ENCODE measurements at places on chromosomes 7 and 10. TPM values are rescaled to one million over a fixed set of nuclear protein-coding genes. Genes with fewer than 3 reads are reported as not detected.

The ANKRD2 gene
- 969 TPM for total RNA-seq

The PIK3AP1 gene
- 5.4 TPM for total RNA-seq

The UNC5B gene
- total RNA-seq = 15.6 TPM

DNA sequence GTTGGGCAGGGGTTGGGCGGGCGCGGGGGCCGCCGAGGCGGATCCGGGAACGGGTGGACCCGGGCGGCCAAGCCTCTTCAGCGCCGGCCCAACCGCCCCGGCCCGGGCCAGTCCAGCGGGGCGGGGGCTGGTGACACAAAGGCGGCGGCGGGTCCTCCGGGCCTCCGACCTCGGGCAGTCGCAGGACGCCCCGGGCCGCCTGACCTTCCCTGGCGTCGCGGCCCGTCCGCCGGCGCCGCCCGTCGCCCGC lies 54.2 kb downstream of the METTL2B start:
- H3K36me3 ChIP-seq = peaks cover 13% of the 10 kb centered on the region
- H3K27me3 ChIP-seq = no peaks in the 10 kb centered on the region
- DNase-seq = no peak

GRCh38 chr7:125222596-125222995 lies 293.0 kb upstream of the POT1 start:
- DNase-seq = no peak
- H3K4me1 ChIP-seq = no peaks in the 10 kb centered on the region
- no peaks in the 10 kb centered on the region for H3K36me3 ChIP-seq
- no peak overlapping the region for H3K4me3 ChIP-seq
- no peaks in the 10 kb centered on the region for H3K27me3 ChIP-seq

The KIAA1217 gene
- 30.2 TPM for total RNA-seq

The TRIM74 gene
- total RNA-seq = not detected

DNA sequence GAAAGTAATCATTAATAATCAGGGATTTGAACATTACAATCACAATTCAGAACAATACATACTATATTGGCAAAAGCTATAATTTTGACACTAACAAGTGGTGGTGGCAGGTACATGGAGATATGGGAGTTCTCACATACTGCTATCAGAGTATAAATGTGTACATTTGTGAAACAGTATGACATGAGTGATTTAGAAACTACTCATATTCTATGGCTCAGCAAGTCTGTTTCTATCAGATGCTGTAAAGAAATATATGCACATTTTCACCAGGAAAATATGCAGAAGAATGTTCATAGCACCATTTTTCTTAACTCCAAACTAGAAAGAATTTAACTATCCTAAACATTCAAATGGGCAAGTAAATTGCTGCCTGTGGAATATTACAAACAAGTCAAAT lies 620.0 kb downstream of the SH2D4B start:
- no peaks in the 10 kb centered on the region for H3K4me1 ChIP-seq
- no peaks in the 10 kb centered on the region for H3K27me3 ChIP-seq
- no peak overlapping the region for H3K4me3 ChIP-seq
- no peaks in the 10 kb centered on the region for H3K36me3 ChIP-seq
- DNase-seq = no peak

- no peak overlapping the region for H3K27ac ChIP-seq
- peaks cover 14% of the 10 kb centered on the region for H3K27me3 ChIP-seq
- no peaks in the 10 kb centered on the region for H3K36me3 ChIP-seq
- peaks cover 5% of the 10 kb centered on the region for H3K4me1 ChIP-seq
Measured at GRCh38 chr10:44393834-44394547, 9.1 kb upstream of the CXCL12 start.

DNA sequence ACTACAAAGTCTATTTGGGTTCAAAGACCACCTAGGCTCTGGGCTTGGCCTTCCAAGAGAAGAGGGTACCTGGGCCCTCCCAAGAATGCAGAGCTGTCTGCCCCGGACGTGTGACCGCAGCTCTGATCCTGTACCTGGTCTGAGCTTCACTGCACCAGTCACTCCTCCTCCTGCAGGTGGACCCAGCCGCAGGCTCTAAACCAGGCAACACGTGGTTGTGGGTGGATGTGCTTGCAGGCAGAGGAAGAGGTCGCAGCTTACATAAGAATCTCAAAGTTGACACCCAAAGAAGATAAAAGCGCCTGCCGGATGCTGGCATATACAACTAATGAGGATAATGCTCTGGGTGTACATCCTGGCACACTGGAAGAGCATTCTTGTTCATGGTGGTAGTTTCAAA lies 9.4 kb upstream of the PFKP start:
- DNase-seq = no peak
- H3K4me3 ChIP-seq = no peak overlapping the region
- H3K27ac ChIP-seq = no peak overlapping the region
- H3K36me3 ChIP-seq = no peaks in the 10 kb centered on the region
- H3K4me1 ChIP-seq = peaks cover 10% of the 10 kb centered on the region
- H3K27me3 ChIP-seq = no peaks in the 10 kb centered on the region

- H3K36me3 ChIP-seq = peaks cover 21% of the 10 kb centered on the region
- peak overlapping the region; percentile 56 for H3K4me3 ChIP-seq
- DNase-seq = peak; percentile 67
- no peaks in the 10 kb centered on the region for H3K27me3 ChIP-seq
Measured at GRCh38 chr10:124677749-124678556, 66.2 kb downstream of the FAM53B start.

DNA sequence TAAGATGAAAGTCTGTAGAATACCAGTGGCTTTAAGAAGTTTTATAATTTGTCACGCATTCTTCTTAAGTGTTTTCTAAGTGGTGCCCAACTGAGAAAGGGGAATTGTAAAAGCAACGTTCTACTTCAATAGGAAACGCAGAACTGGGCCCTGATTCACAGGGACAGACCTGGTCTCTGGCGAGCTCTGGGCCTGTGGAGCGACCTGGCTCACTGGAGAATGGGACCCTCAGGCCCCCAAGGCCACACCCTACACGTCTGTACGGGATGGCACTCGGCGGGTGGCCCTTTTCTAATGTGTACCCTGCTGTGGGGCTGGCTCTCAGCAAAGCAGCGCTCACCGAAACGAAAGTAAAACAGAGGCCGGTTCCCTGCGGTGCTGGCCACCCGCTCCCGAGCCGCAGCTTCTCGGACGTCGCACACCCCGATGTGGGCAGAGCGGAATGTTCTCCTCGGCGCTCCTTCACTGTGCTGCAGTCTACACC lies 205.0 kb downstream of the DIP2C start:
- peak overlapping the region; percentile 54 for H3K4me3 ChIP-seq
- no peaks in the 10 kb centered on the region for H3K27me3 ChIP-seq
- peaks cover 47% of the 10 kb centered on the region for H3K4me1 ChIP-seq
- H3K27ac ChIP-seq = peak overlapping the region; percentile 62

DNA sequence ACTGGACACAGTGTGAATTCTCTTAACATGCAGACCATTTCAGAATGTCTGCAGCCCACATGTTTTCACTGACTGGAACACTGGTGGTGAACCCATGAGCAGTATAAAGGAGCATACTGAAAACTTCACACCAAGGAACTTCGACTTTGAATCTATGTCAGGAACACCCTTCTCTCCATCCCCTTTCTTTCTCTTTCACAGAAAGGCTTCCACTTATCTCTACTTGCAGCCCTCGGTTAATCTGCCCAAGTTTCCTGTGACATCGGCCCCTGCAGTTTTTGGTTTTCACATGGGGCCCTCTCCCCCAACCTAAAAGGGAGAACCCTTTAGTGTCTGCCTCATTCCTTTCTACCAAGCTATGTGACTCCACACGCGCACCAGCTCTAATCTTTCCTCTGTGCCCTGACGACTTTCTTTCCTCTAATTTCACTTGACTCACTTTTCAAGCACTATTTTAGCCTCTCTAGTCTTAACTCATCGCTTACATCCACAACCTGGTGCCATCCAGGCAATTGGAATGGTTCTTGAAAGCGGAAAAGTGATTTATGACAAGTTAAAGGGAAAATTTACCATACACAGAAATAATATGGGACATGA lies 70.1 kb downstream of the RELN start:
- H3K27ac ChIP-seq = no peak overlapping the region
- H3K27me3 ChIP-seq = peaks cover 17% of the 10 kb centered on the region
- no peaks in the 10 kb centered on the region for H3K4me1 ChIP-seq
- no peaks in the 10 kb centered on the region for H3K36me3 ChIP-seq

DNA sequence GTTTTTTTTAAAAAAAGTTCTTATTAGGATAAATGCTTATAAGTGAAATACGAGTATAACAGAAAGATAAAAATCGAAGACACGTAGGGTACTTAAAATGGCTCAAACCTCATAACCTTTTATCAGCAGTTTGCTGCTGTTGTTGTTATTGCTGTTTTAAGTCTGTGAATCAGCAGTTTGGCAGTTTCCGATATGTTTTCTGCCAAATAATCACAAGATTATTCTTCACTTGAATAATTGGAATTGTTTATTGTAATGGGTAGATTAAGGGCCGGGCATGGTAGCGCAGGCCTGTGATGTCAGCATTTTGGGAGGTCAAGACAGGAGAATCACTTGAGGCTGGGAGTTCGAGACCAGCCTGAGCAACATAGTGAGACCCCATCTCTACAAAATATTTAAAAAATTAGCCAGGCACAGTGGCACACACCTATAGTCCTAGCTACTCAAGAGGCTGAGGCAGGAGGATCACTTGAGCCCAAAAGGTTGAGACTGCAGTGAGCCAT lies 177.6 kb downstream of the VTI1A start:
- no peak overlapping the region for H3K4me3 ChIP-seq
- no peaks in the 10 kb centered on the region for H3K36me3 ChIP-seq
- no peaks in the 10 kb centered on the region for H3K27me3 ChIP-seq
- no peak for DNase-seq

DNA sequence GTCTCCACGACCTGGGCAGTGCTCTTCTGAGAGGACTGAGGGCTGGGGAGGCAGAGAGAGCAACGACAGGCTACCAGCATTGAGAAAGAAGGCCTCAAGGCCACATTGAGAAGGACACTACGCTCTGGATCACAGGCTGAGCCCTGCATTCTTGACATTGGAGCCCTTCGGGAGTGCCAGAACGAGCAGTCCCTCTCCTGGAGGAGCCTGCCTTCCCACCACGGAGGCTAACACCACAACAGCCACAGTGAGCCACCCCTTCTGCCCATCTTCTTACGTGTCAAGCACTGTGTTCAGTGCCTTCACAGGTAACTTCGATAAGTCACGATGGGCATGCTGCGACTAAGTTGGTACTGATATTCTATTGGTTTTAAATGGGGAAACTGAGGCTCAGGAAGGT lies 267.8 kb downstream of the RPS24 start:
- no peak for DNase-seq
- no peaks in the 10 kb centered on the region for H3K27me3 ChIP-seq
- H3K4me3 ChIP-seq = no peak overlapping the region
- H3K27ac ChIP-seq = no peak overlapping the region

- no peak overlapping the region for H3K4me3 ChIP-seq
- H3K36me3 ChIP-seq = no peaks in the 10 kb centered on the region
- DNase-seq = no peak
- no peaks in the 10 kb centered on the region for H3K4me1 ChIP-seq
- no peaks in the 10 kb centered on the region for H3K27me3 ChIP-seq
Measured at GRCh38 chr7:123999703-124000102, 33.2 kb downstream of the TMEM229A start.

- DNase-seq = no peak
- peak within 1 kb of the TSS; percentile 86 for H3K4me3 ChIP-seq
- H3K36me3 ChIP-seq = no peaks in the 10 kb centered on the region
- peak within 1 kb of the TSS; percentile 95 for H3K27ac ChIP-seq
- peaks cover 48% of the 10 kb centered on the region for H3K4me1 ChIP-seq
Measured at GRCh38 chr10:119872610-119872859, at the start of gene MCMBP. Gene MCMBP, minus strand, starts transcription at chr10:119872843. Its CDS starts 259 bp downstream, at chr10:119872584.

- H3K4me3 ChIP-seq = no peak overlapping the region
- DNase-seq = no peak
- H3K27ac ChIP-seq = peak overlapping the region; percentile 81
- H3K27me3 ChIP-seq = no peaks in the 10 kb centered on the region
- peaks cover 35% of the 10 kb centered on the region for H3K36me3 ChIP-seq
- H3K4me1 ChIP-seq = peaks cover 90% of the 10 kb centered on the region
Measured at GRCh38 chr7:23120106-23120505, 14.5 kb downstream of the KLHL7 start.

DNA sequence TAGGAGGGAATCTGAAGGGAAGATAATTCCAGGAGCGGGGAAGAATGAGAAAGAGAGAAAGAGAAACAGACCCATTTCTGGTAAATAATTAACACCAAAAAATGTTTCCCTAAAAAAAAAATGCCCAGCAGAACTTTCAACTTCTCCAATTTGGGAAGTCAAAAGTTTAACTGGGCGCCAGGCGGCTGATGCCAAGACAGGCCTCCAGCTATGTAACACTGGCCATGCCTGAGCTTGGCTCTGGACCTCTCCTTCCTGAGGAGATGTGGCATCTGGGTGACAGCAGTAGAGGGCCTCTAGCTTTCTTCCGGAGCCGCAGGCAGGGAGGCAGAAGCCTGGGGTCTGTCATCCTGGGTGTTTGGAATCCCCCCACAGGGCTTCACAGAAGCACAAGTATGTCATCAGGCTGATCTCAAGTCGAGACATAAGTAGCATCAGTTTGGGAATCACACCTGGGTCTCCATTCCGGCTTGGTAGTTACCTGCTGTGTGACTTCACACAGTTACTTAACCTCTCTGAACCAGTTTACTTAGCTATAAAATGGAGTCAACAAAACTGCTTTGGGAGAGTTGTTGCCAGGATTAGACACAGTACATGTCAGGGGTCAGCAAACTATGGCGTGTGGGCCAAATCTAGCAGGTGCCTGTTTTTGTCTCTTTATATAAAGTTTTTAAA lies 50.5 kb upstream of the TCF7L2 start:
- H3K4me1 ChIP-seq = no peaks in the 10 kb centered on the region
- no peaks in the 10 kb centered on the region for H3K27me3 ChIP-seq
- no peak overlapping the region for H3K4me3 ChIP-seq
- H3K36me3 ChIP-seq = no peaks in the 10 kb centered on the region
- DNase-seq = no peak
- no peak overlapping the region for H3K27ac ChIP-seq

GRCh38 chr10:86687750-86688149 lies 19.4 kb downstream of the LDB3 start:
- no peaks in the 10 kb centered on the region for H3K36me3 ChIP-seq
- peaks cover 37% of the 10 kb centered on the region for H3K27me3 ChIP-seq
- peaks cover 38% of the 10 kb centered on the region for H3K4me1 ChIP-seq
- DNase-seq = no peak
- no peak overlapping the region for H3K4me3 ChIP-seq

GRCh38 chr7:80017101-80017698 lies 117.4 kb upstream of the GNAI1 start:
- DNase-seq = no peak
- no peaks in the 10 kb centered on the region for H3K36me3 ChIP-seq
- H3K27ac ChIP-seq = no peak overlapping the region
- no peaks in the 10 kb centered on the region for H3K4me1 ChIP-seq
- no peak overlapping the region for H3K4me3 ChIP-seq

GRCh38 chr7:134179036-134180011 lies 52.2 kb downstream of the LRGUK start:
- no peak overlapping the region for H3K27ac ChIP-seq
- H3K4me1 ChIP-seq = no peaks in the 10 kb centered on the region
- H3K36me3 ChIP-seq = no peaks in the 10 kb centered on the region
- no peak overlapping the region for H3K4me3 ChIP-seq

GRCh38 chr7:23249486-23249885 lies 2.9 kb downstream of the GPNMB start:
- peaks cover 16% of the 10 kb centered on the region for H3K27me3 ChIP-seq
- H3K4me3 ChIP-seq = peak overlapping the region; percentile 77
- H3K27ac ChIP-seq = no peak overlapping the region

GRCh38 chr7:77386165-77386822 lies 29.9 kb downstream of the GSAP start:
- peaks cover 28% of the 10 kb centered on the region for H3K4me1 ChIP-seq
- H3K4me3 ChIP-seq = no peak overlapping the region
- peaks cover 9% of the 10 kb centered on the region for H3K36me3 ChIP-seq
- DNase-seq = no peak
- no peaks in the 10 kb centered on the region for H3K27me3 ChIP-seq

- no peaks in the 10 kb centered on the region for H3K36me3 ChIP-seq
- H3K4me1 ChIP-seq = no peaks in the 10 kb centered on the region
- H3K27ac ChIP-seq = no peak overlapping the region
Measured at GRCh38 chr10:101725296-101726114, 30.5 kb upstream of the FBXW4 start.

The SPDYE16 gene
- 0.22 TPM for total RNA-seq

Data from left ventricle myocardium inferior (tissue), 1 donor.